ENCODE measurements at places on chromosomes 13 and 19.

GRCh38 chr13:59444210-59444857 lies 719.4 kb downstream of the DIAPH3 start:
- no peak for DNase-seq

GRCh38 chr13:104872153-104872552 lies 1663.3 kb downstream of the EFNB2 start:
- DNase-seq, result no peak

DNA sequence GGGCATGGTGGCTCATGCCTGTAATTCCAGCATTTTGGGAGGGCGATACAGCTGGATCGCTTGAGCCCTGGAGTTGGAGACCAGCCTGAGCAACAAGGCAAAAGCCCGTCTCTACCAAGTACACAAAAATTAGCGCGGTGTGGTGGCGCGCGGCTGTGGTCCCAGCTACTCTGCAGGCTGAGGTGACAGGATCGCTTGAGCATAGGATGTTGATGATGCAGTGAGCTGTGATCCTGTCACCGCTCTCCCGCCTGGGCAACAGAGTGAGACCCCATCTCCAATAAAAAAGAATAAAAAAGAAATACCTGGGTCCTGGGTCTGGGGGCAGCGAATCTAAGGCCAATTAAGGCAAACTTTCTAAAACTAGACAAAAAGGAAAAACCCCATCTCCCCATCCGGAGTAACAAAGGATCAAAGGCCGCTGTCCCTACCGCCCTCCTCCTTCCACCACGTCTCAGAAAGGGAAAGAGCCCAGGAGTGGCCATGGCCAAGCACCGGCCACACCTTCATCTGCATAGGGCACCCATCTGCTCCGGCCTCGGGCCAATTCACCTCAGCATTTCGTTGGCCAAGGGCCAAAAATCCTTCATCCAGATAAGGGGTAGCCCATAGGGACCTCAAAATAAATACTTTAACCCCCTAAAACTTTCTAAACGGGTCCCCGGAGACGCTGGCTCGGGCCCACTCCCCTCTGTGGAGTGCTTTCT lies 851 bp downstream of the ZNF320 start:
- DNase-seq, result no peak

DNA sequence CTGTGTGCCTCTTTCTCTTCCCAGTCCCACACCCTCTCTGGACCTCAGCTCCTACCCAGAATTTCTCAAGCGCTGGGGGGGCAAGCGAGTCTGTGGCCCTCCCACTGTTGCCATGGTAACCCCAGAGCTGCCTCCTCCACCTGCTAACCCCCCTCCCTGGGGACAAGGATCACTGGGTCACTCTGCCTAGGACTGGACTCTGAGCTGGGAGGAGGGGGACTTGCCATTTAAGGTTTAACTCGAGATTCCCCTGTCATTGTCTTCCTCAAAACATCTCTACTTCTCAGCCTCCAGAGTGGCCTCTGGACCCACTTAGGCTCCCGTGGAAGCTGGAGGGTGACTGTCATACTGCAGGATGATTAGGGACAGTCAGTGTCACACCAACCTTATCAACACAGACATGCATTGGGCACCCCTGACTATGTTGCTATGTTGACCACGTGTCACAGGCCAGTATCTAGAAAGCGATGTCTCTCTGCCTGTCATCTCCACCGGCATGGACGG lies 2.2 kb downstream of the PALM3 start:
- DNase-seq, result no peak

- no peak for DNase-seq
Measured at GRCh38 chr19:38664503-38665211, 17.2 kb downstream of the ACTN4 start.

- DNase-seq, result peak; percentile 78
Measured at GRCh38 chr19:54464630-54465425, 1.2 kb upstream of the LENG9 start.

DNA sequence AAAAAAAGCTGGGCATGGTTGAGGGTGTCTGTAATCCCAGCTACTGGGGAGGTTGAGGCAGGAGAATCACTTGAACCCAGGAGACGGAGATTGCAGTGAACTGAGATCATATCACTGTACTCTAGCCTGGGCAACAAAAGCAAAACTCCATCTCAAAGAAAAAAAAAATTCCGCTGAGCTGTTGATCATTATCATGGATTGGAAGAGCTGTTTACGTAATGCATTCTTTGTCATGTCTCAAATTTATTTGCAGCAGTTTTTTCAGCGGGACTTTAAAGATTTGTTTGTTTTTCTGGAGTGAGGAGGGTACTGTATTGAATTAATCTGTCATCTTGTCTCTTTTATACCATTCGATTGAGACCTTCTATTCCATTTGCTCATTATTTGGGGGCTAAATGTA lies 4.3 kb downstream of the NLRP5 start:
- DNase-seq, result no peak

GRCh38 chr19:41866284-41866683 lies 6.2 kb downstream of the RPS19 start:
- no peak for DNase-seq

GRCh38 chr19:2976609-2977000 lies 759 bp upstream of the TLE6 start:
- DNase-seq, result no peak

DNA sequence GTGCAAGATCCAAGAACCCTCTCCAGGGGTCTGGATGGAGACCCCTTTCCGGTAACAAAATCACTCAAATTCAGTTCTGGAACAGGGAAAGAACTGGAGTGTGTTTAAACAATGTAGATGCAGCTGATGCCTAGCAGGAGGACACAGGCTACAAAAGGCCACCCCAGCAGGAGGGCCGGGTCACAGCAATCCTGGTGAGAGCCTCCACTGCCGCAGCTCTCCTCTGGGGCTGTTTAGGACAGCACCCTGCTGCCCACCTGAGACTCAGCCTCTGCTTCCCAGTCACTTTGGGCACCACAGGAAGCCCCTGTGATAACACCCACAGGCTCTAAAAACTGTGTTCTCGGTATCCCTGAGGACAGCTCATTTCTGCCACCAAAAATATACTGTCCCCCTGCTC lies 318.7 kb upstream of the NBEA start:
- no peak for DNase-seq

DNA sequence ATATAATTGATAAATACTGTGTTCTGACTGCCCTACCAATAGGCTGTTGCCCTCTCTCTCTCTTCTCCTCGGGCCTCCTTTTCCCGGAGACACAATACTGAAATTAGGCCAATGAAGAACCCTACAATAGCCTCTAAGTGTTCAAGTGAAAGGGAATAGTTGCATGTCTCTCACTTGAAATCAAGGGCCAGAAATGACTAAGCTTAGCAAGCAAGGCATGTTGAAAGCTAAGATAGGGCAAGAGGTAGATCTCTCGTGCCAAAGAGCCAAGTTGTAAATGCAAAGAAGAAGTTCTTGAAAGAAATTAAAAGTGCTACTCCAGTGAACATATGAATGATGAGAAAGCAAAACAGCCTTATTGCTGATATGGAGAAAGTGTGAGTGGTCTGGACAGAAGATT lies 13.3 kb downstream of the KATNAL1 start:
- DNase-seq, result no peak

DNA sequence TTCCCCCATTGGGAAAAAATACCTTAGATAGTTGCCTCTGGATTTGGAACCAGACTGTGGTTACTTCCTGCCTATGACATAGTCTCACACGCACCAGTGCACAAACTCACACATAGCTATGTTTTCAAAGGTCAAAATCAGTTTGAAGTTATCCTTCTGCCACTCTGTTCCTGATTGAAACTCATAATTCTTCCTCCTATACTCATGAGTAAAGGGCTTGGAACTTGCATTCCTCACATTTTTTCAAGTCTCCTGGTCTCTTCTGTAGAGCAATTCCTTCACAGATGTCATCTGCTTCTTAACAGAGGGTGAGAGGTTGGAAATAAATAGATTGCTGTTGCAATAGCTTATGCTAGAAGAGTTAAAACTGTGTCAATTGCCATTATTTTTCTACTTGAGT lies 18.6 kb upstream of the POSTN start:
- DNase-seq, result no peak

GRCh38 chr19:2491130-2491801 lies 15.3 kb downstream of the GADD45B start:
- no peak for DNase-seq

DNA sequence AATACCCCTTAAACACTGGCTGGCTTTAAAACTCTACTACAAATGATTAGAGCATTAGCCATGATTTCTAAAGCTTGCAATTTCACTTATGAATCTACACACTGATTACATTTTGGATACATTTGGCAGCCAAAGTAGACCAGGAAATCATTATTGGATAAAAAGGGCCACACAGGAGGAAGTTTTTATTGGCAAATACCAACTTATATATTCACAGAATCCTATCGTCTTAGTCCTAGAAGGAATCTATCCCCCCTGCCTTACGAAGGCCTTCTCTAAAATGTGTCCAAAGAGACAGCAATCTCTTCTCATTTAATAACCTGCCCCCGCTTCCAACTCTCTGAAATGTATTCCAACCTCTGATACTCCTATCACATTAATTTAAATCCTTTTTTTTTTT lies 52.5 kb downstream of the KLF5 start:
- no peak for DNase-seq

- no peak for DNase-seq
Measured at GRCh38 chr13:114162533-114162922, 16.5 kb upstream of the CFAP97D2 start.

DNA sequence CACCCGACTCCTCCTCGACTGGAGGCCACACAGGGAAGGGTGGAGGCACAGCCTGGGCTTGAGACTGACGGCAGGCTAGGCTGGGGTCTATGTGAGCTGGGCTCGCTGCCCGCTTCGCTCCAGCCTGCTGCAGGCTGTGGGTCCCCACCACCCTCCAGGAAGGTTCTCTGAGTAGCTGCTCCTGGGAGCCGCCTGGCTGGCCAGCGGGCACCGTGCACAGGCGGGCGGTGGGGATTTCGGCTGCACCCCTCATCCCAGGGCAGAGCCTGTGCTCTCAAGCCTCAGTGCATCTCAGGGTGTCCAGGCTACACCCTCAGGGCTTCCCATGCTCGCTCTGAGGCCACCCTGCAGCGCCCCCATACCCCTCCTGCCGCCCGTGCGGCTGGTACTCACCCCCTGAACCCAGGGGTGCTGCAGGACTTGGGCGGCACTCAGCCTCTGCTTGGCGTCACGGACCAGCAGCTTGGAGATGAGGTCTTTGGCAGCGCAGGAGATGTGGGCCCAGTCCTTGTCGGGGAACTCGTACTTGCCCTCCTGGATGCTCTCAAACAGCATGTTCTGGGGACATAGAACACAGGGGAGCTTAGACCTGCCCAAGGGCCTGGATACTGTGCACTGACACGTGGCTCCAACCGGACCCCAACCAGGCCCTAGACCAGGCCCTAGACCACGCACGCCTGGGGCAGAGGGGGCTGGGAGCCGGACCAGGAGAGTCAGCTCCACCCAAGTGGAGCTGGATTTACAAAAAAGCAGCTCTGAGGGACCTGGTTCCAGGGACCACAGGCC lies 10.2 kb downstream of the MKNK2 start:
- DNase-seq, result no peak

GRCh38 chr13:79451500-79451962 lies 29.4 kb upstream of the NDFIP2 start:
- peak; percentile 92 for DNase-seq

DNA sequence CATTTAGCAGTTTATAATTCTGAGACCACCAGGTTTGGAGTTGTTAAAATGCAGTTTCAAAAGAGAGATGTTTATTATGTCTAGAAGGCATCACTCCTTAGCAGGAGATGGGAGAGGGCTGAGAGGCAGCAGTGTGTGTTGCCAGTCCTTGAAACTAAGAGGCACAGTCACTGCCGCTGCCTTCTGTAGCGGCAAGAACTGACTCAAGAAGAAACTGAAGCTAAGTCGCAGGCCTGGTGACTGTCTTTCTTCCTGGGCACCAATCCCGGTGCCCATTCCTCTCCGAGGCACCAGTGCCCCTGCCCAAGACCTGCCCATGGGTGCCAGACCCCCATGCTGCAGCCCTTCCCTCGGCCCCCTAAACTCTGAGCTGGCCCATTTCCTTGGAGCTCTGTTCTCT lies 20.1 kb downstream of the N4BP2L1 start:
- DNase-seq, result no peak

DNA sequence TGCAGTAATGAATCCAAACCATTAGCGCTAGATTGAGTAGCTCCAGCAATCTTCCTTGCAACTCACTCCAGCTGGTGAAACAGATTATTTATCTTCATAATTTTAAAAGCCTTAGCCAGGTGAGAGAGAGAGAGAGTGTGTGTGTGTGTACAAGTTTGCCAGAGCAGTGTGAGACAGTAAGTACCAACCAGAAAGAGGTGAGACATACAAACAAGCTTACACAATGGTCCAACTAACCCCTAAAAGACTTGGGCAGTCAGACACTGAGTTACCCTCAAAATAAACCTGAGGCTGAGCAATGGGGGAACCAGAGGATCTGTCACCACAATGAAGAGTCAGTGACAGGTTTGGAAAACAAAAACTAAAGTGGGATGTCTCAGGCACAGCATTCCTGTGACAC lies 8.1 kb upstream of the THSD1 start:
- no peak for DNase-seq

- DNase-seq, result no peak
Measured at GRCh38 chr19:34135821-34136611, 36.3 kb upstream of the LSM14A start.

GRCh38 chr19:57613941-57614743 lies at the start of gene ZNF134:
ZNF134 (plus strand) TSS chr19:57614242; CDS start chr19:57619469, 5,227 bp downstream.
- DNase-seq, result peak; percentile 93

DNA sequence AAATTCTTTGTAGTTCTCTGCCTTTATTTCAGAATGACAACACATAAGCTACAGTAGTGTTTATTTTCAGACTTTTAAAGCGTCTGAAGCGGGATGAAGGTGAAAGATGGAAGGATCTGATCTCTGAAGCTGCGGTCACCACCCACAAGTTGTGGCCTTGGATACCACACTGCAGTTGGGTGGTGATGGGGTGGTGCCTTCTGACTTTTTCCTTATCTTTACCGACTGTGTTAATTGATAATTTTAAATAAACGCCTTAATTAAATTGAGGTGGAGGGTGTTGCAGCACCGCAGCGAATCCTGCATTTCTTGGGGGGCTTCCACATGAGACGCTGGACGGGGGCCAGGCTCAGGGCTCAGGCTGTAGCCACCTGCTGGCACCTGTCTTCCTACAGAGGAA lies 1.3 kb downstream of the TFDP1 start:
- DNase-seq, result no peak

GRCh38 chr19:31351056-31351854 lies 2.0 kb upstream of the TSHZ3 start:
- DNase-seq, result no peak

- DNase-seq, result no peak
Measured at GRCh38 chr13:87287721-87288120, 383.4 kb upstream of the SLITRK5 start.

- no peak for DNase-seq
Measured at GRCh38 chr19:47507924-47508553, 6.8 kb downstream of the NAPA start.
